T-helper 1 cell (primary cell): ENCODE measurements at places on chromosomes 1 and 21.

- no peak for DNase-seq
These were observed 1.3 kb downstream of the CDC42BPA start for GRCh38 chr1:227317011-227317451.

DNA sequence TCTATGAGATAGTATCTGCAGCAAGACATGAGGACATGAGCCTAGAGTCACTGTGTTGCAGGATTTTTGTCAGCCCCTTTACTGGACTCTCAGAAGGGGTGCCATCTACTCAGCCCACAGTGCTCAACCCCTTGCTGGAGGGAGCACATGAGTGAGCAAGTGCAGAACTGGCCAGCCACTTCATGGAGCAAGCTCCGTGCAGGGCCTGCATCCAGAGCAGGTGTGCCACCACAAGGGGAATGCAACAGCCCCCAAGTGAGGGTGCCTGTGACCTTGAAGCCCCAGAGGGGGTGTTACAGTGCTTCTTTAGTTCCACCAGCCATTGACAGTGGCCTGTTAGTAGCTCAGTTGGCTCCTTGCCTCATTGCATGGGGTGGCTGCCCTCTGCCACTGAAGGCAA is 649.7 kb downstream of the PLPP3 start:
- no peak for DNase-seq

DNA sequence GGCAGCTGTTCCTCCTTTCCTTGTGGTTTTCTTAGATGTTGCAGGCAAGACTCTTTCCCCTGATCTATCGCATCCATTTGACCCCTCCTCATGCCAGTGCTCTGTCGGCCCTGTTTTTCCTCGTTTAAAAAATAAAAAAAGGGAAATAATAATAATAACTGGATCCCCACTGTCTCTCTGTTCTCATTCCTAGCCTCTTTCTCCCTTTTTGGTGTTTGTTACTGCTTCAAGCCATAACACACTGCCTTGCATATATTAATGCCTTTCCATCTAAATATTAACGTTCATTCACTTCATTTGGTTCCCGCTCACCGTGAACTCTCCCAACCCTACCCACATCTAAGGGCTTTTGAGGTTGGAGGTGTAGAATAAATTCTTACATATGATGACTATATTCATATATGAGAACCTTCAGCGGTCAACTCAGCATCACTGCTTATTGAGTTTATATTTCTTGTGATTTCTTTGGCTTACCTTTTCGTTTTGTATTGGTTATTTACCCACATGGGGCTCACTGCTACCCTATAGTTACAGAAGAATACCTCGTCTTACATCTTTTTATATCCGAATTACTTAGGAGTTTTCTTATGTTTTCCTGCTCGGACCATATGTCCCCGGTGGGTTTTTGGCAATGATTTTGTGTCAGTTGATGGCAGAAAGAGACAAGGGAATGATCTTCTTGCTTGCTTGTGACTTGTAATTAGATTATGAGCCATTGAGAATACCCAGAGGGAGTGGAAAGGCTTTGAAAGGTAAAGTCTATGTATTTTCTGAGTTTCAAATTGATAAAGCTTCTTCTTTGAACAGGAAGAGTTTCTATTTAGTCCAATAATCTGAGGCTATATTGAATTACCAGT is 805 bp downstream of the ATG4C start:
- no peak for DNase-seq

DNA sequence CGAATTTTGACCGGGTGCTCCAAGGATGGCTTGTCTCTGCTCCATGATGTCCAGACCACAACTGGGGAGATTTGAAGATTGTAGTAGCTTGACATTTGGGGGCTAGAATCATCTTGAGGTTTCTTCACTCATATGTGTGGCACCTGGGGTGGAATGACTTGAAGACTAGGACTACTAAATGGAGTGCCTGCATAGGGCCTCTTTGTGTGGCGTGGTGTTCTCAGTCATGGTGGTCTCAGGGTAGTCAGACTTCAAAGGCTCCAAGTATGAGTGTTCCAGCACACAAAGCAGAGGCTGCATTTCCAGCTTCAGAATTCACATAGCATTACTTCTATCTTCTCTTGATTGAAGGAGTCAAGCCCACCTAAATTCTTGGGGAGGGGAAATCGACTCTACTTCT is 16.8 kb downstream of the ATF6 start:
- no peak for DNase-seq

GRCh38 chr1:10229903-10230302 is 19.5 kb downstream of the KIF1B start:
- DNase-seq, result no peak

GRCh38 chr1:221562542-221563475 is 179.1 kb downstream of the DUSP10 start:
- no peak for DNase-seq

DNA sequence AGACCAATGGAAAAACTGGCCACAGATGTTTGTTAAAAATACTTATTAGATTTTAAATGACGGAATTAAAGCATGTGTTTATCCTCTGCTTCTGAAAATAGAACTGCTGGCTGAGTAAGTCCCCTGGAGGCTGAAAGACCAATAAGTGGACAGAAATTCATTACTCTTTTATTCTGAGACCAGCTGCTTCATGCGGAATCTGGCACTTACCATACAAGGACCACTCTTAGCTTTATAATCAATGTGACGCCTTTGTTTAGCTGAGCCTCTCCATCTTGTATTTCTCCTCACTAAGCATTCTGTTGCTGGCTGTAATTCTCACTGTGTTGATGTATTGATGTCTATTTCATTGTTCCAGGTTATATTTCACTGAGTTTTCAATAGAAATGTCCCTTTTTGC is 6.3 kb upstream of the EXO1 start:
- DNase-seq, result no peak

- DNase-seq, result no peak
These were observed 5.5 kb upstream of the CD1A start for GRCh38 chr1:158248771-158249170.

DNA sequence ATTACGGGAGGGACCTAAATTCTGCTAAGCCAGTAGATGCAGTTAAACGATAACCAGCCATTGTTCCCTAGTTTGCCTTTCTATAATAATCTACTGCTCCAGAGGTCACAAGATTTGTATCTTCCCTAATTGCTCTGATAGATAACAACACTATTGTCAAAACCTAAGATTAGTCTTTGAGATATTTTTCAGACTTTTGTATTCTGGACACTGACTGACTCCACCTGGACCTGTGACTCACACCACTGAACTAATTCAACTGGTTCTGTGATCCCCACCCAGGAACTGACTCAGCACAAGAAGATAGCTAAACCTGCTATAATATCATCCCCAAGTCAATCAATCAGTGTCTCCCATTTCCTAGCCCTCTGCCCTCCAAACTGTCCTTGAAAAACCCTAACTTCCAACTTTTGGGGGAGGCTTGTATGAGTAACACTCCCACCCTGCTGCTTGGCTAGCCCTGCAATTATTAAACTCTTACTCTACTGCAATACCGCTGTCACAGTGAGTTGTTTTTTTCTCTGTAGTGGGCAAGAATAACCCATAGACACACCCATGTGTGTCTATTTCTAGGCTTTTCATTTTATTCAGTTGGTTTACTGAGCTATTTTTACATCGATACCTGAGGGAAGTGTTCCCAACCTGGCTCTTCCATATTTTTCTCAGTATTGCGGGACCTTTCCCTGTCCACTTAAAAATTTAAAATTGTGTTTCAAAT is 11.2 kb downstream of the KIFAP3 start:
- no peak for DNase-seq

DNA sequence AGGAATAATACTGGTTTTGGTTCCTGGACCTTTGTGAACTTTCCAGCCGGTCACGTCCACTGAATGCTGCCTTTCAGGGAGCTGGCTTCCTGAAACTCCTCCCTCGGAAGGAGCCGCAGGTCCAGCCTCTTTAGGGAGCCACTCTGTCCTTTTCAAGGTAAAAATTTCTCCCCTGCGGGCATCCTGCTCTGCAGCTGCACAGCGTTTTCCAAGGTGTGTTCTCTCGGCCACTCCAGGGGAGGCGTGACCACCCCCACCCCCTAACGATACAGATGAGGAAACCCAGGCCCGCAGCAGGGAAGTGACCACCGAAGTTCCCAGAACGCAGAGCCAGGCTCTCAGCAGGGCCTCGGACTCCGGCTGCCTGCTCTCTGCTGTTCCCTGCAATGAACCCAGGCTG is 21.5 kb downstream of the PADI2 start:
- DNase-seq, result no peak

GRCh38 chr1:32345289-32345827 is 9.3 kb upstream of the MARCKSL1 start:
- DNase-seq, result no peak

DNA sequence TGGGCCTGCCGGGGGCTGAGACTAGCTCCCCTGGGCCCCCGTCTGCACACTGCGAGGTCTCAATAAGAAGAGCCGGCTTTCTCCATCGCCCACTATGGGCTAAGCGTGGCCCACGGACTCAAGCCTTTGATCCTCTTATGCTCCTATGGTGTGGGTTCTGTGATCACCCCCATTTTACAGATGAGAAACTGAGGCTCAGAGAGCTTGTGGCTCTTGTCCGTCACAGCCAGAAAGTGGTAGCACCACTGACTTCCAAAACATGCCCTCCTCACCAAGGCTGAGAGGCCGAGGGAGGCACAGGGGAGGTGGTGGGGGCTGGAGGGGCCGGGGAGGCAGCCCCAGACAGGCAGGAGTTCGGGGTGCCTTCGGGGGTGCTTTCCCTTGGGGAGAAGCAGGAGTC is 39.0 kb upstream of the CASZ1 start:
- no peak for DNase-seq

DNA sequence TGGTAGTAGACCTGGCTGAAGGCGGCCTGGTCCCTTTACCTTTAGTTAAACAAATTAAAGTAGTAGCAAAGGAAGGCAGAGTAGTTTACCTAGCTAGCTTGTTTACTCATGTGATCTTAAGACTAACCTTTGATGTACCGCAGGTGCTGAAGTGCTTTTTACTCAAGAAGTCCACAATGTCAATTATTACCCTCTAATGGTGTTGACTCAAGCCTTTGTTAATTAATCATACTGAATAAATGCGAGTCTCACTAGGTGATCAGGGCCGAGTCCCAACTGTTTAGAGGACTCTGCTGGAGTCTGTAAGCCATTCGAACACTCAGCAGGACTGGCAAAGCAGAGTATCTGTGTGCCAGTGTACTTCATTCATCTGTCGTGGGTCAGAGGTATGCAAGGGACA is 381.1 kb upstream of the NCAM2 start:
- DNase-seq, result no peak

- DNase-seq, result no peak
These were observed 42.0 kb downstream of the PCSK9 start for GRCh38 chr1:55081188-55081904.
